ENCODE measurements at places on chromosomes 5 and 9.

- DNase-seq: no peak
These were observed 127.1 kb upstream of the SLCO6A1 start for GRCh38 chr5:102625928-102626327.

DNA sequence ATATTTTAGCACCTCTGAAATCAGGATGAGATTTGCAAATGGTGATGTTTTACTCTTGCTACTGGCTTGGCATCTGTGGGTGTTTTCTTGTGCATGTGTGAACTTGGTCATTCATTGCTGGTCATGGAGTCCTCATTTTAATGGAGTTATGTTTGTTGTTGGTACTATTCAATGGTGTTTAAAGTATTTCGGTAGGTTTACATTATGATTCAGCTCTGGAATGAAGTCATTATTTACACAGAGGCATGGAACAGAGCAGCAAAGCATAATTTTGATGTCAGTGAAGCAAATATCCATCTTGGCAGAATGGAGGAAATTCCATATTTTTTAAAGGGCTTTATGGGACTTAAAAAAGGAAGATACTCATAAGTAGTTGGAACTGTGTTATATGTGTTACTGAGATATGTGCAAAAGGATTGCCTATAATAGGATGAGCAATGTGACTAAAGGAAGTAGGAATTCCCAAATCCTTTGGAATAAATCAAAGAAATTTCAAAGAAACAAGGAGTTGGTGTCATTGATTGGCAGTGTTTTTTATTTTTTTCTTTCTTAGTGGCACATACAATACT, 147.4 kb downstream of the ACTBL2 start:
- no peak for DNase-seq

- no peak for DNase-seq
These were observed 60.2 kb upstream of the SRP19 start for GRCh38 chr5:112800891-112801290.

GRCh38 chr5:155010881-155011280, 2.7 kb upstream of the KIF4B start:
- DNase-seq: no peak

GRCh38 chr5:74426506-74426905, 214.0 kb downstream of the ENC1 start:
- DNase-seq: no peak

- no peak for DNase-seq
These were observed 95.4 kb upstream of the DAB2 start for GRCh38 chr5:39520232-39520572.

DNA sequence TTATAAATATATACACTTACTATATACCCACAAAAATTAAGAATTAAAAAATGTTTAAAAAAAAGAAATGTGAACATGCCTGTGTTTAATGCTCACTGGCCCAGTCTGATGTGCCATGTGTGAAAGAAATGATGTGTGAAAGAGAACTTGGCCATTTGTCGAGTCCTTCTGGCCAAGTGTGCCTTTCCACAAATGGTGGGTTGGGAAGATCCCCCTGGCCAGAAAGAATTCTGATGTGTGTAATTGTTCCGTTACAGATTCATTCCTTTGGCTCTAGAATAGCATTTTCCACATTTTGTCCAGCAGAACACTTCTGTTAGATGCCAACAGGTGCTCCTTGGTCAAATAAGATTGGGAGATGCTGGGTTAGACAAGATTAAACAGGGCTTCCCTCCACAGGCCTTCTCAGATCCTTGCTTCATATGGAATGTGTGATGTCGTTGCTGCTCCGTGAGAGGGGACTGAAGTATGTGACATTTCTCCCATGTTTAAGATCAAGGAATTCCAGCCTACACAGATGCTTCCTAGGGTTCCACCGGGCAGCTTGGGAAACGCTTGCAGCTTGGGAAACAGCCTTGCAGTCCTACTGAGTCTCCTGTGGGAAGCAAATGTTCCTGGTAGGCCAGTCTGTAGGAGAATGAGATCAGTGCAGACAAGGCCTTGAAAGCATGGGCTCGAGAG, 32.1 kb downstream of the GDNF start:
- DNase-seq: no peak

DNA sequence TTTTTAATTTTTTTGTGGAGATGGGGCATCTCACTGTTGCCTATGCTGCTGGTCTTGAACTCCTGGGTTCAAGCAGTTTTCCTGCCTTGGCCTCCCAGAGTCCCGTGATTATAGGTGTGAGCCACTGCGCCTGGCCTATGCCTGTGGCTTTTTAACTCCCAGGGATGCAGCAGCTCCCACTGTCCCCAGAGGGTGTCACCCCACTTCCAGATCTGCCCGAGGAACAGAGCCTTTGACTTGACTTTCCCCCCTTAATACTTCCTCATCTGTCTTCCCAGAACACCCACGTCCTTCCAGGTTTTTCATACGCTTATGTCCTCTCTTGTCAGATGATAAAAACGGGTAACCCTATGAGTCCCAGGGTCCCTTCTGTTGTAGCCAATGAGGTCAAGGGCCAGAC, 7.6 kb upstream of the PRRC2B start:
- no peak for DNase-seq

GRCh38 chr5:91670122-91670521, 287.0 kb upstream of the ARRDC3 start:
- DNase-seq: no peak

DNA sequence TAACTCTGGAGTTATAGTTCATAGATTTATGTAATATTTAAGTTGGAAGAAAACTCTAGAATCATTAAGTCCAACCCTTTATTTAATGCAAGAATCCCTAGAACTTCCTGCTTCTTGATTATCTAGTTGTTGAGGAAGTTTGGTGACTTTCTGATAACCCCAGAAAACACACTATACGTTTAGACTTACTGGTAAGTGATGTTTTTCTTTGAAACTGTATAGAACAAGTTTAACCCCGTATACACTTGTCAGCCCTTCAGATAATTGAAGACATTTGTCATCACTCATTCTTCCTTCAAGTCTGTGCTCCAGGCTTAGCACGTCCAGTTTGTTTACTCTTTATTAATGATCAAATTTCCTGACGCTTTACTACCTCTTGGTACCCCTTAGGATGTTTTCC, 9.0 kb downstream of the NDUFS4 start:
- DNase-seq: no peak

- DNase-seq: no peak
These were observed 30.6 kb upstream of the IL6ST start for GRCh38 chr5:56025151-56025885.

- DNase-seq: no peak
These were observed 276.0 kb upstream of the DAP start for GRCh38 chr5:11037080-11037479.

- DNase-seq: peak; percentile 67
These were observed 31.8 kb upstream of the ORM1 start for GRCh38 chr9:114291064-114291474.

DNA sequence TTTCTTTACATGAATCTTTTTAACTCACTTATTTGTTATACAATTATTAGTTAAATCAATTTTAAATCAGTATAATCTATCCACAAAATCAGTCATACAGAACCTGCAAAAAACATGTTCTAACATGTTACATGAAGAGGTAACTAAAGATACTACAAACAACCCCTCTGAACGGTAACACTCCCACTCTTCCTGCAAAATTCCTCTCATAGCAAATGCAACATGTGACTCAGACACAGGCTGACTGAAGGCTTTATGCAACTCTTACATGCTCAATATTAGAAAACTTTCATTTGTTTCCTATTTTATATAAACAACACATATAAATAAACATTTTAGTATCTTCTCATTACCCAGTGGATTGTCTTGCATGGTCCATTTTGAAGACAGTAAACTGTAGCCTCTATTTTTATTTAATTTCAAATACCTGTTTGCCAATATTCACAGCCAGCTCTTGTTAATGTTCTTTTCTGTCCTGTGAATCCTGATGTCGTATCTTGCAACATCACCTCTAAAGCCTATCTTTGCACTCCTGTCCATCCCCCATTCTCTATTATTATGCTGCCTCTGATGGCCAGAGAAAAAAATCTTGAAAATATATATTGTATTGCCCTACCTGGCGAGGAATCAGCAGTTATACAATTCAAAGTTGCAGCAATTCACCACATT, 100.5 kb upstream of the CCDC152 start:
- DNase-seq: no peak

DNA sequence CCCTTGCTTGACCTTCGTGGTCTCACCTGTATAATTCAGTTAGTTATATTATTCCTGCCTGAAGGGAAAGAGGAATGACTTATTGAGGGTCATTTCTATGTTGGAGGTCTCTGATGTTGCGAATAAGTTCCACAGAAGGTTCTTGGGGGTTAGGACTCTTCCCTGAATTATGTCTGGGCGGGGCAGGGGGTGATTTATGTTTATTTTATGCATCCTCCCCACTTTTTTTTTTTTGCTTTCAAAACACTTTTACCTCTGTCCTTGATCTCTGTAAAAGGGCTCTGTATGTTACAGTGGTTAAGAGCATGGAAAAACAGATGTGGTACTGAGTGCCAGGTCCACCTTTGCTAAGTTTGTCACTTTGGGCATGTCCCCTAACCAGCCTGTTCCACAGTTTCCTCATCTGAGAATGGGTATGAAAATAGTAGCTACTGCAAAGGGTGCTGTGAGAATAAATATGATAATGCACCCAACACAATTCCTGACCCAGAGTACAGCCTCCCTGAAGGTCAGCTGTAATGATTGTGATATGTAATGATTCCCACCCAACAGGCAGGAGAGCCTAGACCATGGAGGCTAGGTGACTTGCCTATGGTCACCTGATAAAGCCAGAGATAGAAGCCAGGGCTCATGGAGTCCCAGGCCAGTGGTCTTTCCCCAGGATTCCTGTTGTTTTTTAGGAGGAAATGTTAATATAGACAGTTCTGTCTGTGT, 54.8 kb downstream of the SLC22A5 start:
- no peak for DNase-seq

DNA sequence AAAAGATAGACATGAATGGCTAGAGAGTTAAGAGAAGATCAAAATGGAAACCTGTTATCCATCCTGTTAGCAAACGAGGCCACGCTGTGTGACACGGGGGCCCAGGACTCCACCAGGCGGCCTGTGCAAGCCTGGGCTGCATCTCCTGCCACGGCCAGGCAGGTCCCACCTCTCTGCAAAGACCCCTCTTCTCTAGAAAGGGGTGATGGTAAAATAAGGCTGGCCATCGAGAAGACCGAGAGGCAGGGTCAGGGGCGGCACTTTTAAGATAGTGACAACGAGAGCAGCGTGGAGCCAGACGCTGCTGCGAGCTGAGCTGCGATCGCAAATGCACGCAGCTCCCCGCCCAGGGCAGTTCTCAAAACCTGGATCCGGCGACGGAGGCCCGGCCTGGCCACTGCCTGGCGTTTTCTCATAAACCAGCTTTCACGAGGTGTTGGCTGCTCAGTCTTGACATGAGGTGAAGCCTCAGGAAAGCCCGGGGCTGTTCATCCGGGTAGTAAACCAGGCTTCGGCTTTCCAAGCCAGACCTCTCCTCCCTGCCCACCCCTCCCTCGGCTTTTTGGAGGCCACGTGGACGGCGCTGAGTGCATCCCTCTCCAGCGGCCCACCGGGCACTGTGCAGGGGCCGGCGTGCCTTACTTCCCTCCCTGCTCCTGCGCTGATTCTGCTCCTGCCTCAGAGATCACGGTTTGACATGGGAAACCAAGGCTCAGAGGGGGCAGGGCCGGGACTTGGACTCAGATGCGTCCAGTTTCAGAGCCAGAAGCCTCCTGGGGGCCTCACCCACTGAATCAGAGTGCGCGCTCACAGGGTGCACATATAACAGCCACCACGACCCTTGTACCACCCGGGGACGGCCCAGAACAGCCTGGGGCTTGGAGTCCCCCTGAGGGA, 151.6 kb upstream of the PHYKPL start:
- DNase-seq: no peak

DNA sequence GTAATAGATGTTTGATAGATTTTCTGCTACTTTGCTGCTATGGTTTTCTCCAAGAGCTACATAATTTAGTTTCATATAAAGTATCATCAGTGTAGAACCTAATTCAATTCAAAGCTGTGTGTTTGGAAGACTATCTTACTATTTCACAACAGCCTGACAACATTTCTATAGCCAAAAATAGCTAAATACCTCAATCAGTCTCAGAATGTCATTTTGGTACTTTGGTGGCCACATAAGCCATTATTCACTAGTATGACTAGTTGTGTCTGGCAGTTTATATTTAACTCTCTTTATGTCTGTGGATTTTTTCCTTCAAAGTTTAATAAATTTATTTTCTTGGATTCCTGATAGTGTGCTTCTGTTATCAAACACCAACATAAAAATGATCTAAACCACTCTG, 35.1 kb upstream of the CCDC152 start:
- no peak for DNase-seq

DNA sequence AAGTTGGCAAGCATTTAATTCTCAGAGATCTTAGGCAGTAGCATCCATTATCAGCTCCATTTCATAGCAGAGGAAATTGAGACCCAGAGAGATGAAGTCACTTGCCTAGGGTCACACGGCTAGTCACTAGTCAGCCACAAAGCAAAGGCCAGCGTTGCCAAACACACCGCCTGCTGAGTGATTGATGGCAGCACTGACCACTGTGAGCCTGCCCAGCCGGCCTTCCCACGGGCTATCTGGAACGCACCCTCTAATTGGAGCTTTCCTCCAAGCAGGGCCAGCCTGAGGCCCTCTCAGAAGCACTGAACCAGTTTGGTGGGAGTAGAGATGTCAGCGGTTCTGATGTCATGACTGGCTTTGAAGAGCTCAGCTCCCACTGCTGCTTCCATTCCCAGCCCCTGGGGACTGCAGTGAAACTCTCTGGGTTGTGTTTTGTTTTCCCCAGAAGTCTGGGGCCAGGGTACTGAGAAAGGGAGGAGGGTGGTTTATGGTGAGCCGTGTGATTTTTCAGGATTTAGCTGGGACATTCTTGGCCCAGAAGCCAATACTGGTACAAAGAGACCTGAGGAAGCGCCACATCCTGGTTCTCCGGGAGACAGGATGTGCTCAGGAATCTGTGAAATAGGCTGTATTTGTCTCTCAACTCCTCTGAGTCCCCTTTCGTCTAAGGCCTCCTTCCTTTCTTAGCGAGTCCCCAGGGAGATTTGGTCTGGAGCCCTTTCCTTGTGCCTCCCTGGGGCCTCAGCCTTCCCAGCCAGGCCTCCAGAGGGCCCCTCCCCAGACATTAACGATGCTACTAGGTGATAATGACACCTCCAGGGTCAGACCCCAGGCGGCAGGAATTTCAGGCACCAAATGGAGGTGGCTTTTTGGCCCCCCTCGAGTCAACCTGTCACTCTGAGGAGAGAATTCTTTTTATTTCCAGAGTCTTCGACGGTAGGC, 44.5 kb downstream of the SPRY4 start:
- no peak for DNase-seq

DNA sequence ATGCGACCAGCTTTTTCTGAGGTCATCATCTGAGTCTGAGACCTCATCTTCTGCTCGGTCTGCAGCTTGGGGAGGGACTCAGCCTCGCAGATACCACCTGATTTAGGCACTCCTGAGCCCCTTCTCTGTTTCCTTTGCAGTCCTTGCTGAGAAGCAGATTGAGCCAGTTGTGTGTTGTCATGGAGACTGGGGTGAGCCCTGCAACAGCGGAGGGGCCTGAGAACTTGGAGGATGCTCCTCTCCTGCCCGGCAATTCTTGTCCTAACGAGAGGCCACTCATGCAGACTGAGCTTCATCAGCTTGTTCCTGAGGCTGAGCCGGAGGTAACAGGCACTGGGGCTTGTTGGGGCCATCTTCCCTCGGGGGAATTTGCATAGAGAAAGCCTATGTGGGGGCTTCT, 19.2 kb downstream of the TEX53 start:
- DNase-seq: no peak

Data from stimulated activated CD4-positive, alpha-beta T cell treated with anti-CD3 and anti-CD28 coated beads, Interleukin-4, amount 100 ng/mL, for 4 hours (primary cell).